ENCODE measurements at places on chromosomes 2 and 18.
A peak's percentile ranks its signal among the peaks of the same experiment; 100 is the strongest.

DNA sequence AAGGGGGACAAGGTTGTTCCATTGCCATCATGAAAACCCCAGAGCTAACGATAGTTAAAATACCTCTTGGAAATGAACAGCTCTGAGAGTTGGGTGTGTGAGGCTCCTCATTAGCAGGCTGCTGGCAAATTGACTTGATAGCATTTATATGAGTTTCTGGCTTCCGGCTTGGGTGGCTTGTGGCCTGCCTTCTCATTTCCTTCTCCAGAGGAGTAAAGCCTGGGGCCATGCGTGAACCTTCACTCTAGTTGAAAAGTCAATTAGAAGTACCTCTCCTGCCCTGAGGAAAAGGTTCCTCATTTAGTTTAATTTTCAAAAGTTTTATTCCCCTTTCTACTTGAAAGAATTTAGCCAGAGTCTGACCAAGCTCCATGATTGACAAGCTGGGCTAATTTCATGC is 67.1 kb downstream of the MGAT5 start:
- DNase-seq: peak; percentile 29

- no peak for DNase-seq
Observed at GRCh38 chr18:48167897-48168253, 237.4 kb upstream of the SMAD2 start.

DNA sequence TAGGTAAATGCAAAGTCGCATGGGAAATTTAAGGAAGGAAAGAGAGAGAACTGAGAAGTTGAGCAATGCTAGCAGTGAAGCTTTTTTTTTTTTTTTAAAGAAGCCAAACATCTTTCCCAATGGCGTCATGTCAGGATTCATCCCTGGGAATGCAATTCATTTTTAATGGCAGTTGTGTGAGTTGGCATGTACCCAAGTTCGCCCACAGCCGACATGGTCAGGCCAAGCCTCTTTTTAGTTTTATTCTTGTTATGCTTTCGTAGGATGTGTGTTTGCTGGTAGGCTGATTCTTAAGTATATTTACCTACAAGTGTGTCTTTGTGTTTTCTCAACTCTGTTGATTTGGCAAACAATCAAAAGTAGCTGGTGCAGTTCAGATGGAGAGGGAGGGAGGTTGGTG is 127.6 kb upstream of the ITGA6 start:
- DNase-seq: no peak

GRCh38 chr2:195575016-195575415 is 82.0 kb upstream of the SLC39A10 start:
- DNase-seq: no peak

- no peak for DNase-seq
Observed at GRCh38 chr2:219497495-219498279, 1.0 kb upstream of the GMPPA start.

DNA sequence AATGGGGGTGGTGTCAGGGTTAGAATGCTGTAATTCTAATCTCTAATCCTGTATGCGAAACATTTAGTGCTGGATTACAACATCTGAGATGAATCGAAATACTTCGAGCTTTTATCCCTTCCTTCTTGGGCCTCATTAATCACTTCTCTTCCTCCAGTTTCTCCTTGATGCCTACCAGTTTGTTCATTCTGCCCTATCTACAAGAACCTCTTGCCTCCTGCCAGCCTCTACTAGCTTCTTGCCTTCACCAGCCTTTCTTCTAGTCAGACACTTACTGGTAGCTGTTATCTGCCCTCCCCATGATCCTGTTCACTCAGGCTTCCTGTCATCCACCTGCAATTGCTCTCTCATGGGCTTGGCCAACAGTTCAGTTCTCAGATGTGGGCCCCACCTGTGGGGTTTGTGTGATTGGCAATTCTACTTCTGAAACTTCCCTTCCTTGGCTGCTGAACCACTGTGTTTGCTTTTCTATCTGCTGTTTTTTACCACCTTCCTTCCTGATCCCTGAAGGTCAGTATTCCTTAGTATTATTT is 15.4 kb upstream of the FARP2 start:
- no peak for DNase-seq

- peak; percentile 16 for DNase-seq
Observed at GRCh38 chr2:159879051-159879604, 81.1 kb upstream of the CD302 start.

GRCh38 chr2:212330263-212330662 is 208.3 kb downstream of the ERBB4 start:
- no peak for DNase-seq

GRCh38 chr18:1394966-1395365 is 490.3 kb downstream of the ADCYAP1 start:
- no peak for DNase-seq

DNA sequence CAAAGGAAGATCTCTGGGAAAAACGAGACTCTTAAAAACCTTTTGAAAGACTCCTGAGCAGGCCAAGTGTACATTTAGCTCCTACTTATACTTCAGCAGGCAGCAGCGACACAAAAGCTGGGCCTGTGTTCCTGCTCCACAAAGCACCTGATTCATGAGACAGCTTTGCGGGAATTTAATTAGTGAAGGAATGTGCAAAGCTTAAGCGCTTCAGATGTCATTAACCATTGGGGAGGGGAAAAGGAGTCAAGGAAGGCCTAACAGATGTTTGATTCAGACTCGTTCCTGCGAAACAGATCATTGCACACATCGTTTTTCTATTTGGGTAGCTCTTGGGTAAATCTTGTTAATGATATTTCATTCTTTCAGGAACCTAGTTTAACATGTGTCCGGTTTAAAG is 125.9 kb downstream of the MAIP1 start:
- DNase-seq: no peak

GRCh38 chr2:74387346-74387745 is 7.2 kb upstream of the DCTN1 start:
- no peak for DNase-seq

DNA sequence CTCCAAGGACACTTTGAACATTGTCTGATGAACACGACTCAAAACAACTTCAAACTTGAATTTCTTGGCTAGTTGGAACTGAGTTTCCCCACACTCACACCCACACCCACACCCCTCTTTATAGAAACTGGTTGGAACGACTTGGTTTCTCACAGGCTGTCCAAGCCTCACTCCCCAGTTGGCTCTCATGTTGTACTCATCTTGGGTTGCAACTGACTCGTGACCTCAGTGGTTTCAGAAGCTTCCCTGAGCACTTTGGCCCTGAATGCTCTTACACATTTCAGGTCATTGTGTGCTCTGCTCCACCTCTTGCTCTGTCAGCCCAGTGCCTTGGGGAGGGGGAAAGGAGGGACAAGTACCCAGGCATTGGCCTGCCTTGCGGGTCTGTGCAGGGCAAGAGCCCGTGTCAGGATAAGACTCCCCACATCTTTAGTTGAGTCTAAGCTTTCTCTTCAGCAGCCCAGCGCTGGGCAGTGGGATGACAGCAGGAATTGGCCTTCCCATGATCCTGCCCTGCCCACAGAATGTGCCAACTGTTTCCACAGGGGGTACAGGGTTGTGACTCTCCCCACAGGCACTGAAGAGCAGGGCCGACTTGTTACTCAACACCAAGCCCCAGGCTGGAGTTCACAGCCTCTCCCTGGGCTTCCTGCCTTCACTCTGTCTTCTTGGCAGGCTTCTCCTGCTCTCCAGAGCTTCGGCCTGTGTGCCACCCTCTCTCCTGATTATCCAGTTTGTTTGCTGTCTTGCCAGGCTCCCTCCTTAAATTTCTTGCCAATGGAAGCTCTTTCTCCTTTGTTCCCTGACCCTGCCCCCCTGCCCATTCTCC is 104.6 kb downstream of the RTN4 start:
- no peak for DNase-seq

GRCh38 chr2:39845460-39846146 is 66.5 kb upstream of the THUMPD2 start:
- no peak for DNase-seq

DNA sequence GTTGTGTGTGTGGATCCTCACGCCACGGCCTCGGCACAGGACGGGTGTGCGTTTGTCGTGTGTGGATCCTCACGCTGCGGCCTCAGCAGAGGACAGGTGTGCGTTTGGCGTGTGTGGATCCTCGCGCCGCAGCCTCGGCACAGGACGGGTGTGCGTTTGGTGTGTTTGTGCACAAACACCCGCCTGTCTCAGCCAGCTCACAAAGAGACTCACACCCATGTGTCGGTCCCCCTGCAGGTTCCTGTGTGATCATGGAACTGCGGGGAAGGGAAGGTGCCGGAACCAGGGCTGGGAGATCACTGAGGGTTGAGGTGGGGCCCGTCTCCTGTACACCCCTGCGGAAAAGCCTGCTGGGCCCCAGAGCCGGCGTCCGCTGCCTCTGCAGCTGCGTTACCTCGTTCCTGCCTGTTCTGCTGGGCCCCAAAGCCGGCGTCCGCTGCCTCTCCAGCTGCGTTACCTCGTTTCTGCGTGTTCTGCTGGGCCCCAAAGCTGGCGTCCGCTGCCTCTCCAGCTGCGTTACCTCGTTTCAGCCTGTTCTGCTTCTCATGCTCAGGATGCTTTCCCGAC is 53.6 kb downstream of the CTDP1 start:
- DNase-seq: no peak

DNA sequence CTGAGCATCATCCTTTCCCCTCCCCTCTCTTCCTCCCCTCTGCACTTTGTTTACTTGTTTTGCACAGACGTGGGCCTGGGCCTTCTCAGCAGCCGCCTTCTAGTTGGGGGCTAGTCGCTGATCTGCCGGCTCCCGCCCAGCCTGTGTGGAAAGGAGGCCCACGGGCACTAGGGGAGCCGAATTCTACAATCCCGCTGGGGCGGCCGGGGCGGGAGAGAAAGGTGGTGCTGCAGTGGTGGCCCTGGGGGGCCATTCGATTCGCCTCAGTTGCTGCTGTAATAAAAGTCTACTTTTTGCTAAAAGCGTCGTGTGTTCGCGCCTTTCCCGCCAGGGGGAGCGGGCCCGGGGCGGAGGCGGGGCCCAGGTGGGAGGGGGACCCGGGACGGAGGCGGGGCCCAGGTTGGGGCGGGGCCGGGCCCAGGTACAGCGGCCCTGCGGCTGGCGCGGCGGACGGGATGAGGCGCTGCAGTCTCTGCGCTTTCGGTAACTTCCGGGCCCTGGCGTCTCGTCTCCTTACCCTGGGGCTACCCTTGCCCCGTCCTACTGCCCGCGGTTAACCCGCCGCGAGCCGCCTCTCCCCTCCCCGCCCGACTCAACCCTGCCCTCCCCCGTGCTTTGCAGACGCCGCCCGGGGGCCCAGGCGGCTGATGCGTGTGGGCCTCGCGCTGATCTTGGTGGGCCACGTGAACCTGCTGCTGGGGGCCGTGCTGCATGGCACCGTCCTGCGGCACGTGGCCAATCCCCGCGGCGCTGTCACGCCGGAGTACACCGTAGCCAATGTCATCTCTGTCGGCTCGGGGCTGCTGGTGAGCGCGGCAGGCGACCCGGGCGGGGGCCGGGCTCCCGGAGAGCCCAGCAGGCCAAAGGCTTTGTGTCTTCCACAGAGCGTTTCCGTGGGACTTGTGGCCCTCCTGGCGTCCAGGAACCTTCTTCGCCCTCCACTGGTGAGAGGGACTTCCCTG is at the start of gene KRTCAP3:
KRTCAP3 (plus strand) TSS at position 424 of the 962 bp plus-strand sequence; CDS start at position 456, 32 bp downstream.
- peak; percentile 12 for DNase-seq

DNA sequence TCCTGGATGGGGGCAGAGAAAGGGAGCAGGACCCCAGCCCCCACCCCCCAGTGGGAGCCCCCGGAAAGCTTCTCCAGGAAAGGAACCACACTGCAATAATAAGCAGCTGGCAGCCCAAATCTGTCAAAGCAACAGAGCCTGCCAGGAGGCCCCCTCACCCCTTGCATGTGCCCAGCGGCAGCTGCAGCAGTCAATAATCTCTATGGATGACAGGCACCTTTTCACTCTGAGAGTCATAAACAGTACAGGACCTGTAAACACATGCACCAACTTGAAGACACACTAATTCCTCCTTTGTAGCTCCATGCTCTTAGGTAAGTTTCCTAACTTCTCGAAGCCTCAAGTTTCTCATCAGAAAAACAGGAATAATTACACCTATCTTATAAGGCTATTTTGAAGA is 26.2 kb upstream of the KDM3A start:
- no peak for DNase-seq

GRCh38 chr2:172427256-172427989 is at the start of gene ITGA6:
TSS of gene ITGA6 (plus strand) at chr2:172427586.
- peak; percentile 54 for DNase-seq

GRCh38 chr2:27559228-27559627 is 23.6 kb upstream of the ZNF512 start:
- DNase-seq: no peak

- no peak for DNase-seq
Observed at GRCh38 chr2:131042148-131042775, 51.0 kb downstream of the FAM168B start.

DNA sequence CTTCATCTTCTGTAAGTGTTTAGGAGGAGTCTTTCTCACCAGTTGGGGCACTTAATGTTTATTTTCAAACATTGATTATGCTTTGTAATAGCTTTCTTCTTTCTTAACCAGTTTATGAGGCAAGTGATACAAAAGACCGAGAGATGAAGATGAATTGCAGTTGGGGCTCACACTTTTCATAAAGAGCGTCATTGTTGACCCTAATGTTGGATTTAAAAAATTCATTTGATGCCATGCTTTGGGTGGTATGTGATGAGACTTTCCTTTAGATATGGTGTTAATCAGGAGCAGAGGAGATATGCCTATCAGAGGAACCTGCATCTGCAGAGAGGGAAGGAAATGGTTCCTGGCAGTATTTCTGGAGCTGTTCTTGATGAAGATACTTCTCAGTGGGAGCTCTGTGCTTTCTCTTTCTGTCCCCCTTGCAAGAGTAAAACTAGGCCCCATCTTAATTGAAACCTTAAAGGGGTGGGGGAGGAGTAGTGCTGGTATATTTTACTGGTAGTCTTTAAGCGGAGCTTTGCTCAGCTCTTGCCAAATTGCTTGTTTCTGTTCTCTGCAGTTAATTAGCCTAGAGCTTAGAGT is 2.3 kb downstream of the EML4 start:
- DNase-seq: no peak

DNA sequence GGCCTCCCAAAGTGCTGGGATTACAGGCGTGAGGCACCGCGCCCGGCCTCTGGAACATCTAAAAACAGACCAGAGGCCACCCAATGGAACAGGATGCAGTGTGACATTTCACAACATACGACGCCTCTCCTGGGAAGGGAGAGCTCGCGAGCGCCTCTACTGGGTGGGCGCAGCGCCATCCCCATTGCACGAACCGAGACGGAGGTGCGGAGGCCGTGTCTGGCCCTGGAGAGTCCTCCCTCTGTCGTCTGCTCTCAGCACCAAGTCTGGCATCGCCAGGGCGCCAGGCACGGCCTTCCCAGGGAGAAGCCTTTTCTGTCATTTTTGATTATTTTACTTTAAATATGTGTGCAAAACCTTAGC is 9.4 kb upstream of the GBX2 start:
- DNase-seq: peak; percentile 27
